Muscle of arm (tissue), 14 donors: ENCODE measurements at places on chromosomes 7 and 10. TPM values are rescaled to one million over a fixed set of nuclear protein-coding genes. Genes with fewer than 3 reads are reported as not detected.
A peak's percentile ranks its signal among the peaks of the same experiment; 100 is the strongest.

GRCh38 chr7:115910541-115911164 is 119.9 kb downstream of the TFEC start:
- peak; percentile 55 for DNase-seq

The PTF1A gene
- polyA plus RNA-seq, result not detected

The ACTR3C gene
- polyA plus RNA-seq, result 1.3 TPM

DNA sequence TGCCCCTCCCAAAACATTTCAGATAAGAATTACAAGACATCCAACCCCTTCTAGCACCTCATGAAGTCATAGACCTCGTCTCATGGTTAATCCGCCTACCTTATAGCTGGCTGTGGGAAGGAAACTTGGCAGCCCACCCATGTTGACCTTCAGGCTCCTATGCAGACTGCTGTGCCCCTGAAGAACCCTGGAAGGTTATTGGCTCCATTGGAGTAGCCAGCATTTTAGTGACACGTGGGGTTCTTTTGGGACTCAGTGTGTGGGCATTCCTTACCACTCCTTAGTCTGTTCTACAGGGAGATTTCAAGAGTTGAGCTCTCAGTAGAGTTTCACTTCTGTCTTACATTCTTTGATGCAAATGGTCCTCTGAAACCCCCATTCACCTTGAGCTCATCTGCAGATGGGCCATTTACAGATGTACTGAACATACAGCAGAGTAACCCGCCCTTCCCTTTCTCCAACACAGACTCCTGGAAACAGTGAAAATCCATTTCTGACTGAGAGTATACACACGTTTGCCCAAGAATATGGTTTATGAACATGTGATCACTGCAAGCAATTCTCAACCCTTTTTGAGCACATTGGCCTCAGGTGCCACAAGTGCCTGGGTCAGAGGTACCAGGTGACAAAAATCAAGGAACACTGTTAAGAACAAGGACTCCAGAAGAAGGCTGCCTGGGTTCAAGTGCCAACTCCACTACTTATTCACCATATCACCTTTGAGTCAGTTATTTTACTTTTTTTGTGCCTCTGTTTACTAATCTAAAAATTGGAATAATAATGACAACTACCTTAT is 54.0 kb upstream of the HECW1 start:
- no peak for DNase-seq

- no peak for DNase-seq
Observed at GRCh38 chr7:15397922-15398760, 163.7 kb downstream of the AGMO start.

The CCL26 gene
- 0.96 TPM for polyA plus RNA-seq

GRCh38 chr7:32161708-32162107 is 91.5 kb upstream of the PDE1C start:
- no peak for DNase-seq

DNA sequence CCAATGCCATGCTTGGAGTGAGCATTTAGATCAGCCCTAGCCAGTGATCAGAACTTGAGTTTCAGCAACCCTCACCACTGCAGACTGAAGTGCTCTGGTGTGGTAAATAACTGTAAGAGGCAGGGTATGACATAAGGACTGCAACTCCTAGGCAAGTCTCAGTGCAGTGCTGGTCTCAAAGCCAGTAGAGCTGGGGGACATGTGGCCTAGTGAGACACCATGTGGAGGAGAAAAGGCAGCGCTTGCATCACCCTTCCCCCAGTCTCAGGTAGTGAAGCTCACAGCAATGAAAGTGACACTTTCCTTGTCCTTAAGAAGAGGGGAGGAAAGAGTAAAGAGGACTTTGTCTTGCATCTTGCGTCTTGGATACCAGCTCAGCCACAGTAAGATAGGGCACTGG is 386.8 kb upstream of the POT1 start:
- no peak for DNase-seq

DNA sequence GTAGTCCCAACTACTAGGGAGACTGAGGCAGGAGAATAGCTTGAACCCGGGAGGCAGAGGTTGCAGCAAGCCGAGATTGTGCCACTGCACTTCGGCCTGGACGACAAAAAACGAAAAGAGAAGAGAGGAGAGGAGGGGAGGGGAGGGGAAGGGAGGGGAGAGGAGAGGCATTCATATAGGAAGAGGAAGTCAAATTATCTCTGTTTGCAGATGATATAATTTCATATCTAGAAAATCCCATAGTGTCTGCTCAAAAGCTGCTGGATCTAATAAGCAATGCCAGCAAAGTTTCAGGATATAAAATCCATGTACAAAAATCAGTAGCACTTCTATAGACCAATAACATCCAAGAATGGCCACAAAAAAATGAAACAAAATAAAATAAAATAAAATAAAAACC is 120.3 kb downstream of the LMBR1 start:
- no peak for DNase-seq

DNA sequence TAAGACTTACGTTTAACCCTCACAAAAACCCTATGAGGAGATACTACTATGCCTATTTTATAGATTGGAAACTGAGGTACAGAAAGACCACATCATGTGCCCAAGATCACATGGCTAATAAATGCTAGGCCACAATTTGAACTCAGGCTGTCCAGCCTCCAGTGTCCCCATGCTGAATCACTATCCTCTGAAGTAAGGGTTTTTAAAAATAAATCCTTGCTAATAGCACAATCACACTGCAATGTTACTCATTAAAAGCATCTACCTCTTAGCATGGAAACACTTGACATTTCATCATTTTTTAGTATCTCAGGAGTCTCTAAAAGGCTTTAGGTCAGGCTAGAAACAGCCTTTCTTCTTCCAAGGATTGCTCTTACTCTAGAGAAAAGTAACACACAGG is 50.0 kb upstream of the PPP1R3C start:
- DNase-seq, result no peak

GRCh38 chr10:101671453-101671852 is 23.5 kb downstream of the FBXW4 start:
- DNase-seq, result no peak

DNA sequence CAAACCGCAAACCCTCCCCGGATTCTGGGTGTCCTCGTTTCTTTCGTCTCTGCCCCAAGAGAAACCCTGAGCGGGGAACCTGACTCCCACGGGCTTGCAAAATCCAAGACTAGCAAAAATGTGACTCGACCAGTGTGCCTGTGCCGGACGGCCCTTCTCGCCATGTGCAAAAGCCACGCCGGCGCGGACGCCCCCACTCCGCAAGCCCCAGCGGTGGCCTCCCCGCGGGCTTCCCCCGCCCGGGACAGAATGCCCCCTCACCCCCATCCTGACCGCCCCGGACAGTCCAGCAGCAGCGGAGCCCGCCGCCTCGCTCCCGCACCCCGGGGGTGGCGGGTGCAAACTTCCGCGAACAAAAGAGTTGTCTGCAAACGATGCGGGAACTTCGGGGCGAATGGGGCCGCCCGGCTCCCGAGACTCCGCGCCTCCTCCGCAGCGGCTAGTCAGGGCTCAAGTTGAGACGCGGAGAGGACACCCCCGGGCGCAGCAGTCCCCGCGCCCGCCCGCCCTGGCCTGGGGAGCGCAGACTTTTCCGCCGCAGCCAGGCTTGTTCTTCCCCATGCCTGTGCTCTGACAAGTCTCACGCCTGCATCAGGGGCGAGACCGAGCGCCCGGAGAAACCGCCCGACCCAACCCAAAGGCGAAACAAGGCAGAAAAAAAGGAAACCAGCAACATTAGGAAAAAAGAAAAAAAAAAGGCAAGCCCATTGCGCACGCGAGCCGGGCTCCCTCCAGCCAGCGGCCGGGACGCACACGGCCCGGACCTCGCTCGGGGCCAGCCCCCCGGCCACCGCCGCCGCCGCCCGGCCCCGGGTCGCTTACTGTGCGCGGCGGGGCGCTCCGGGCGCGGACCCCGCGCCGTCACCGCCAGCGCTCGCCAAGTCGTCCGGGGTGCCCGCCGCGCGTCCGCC is 732 bp downstream of the FAM53B start:
- DNase-seq, result no peak

The SPDYE3 gene
- 5.4 TPM for polyA plus RNA-seq

The MALRD1 gene
- polyA plus RNA-seq, result not detected

DNA sequence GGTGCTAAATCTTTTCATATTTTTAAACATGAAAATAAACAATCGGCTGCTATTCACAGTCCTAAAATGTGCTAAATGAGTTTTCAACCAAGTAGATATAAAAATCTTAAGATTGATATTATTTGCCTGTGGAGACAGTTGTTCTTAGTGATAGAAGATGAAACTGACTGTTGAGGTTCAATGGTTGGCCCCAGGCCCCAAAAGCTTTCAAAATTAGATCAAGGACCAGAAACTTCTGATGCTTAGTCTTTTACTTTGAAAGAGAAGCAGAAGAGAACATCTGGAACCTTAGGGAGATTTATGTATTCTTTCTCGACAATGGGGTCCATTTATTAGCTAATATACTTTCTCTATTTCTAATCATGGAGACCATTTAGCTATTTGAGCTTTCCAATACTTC is 155.8 kb downstream of the REEP3 start:
- no peak for DNase-seq

The KLHL7 gene
- 20.0 TPM for polyA plus RNA-seq

The TUBAL3 gene
- polyA plus RNA-seq, result not detected

DNA sequence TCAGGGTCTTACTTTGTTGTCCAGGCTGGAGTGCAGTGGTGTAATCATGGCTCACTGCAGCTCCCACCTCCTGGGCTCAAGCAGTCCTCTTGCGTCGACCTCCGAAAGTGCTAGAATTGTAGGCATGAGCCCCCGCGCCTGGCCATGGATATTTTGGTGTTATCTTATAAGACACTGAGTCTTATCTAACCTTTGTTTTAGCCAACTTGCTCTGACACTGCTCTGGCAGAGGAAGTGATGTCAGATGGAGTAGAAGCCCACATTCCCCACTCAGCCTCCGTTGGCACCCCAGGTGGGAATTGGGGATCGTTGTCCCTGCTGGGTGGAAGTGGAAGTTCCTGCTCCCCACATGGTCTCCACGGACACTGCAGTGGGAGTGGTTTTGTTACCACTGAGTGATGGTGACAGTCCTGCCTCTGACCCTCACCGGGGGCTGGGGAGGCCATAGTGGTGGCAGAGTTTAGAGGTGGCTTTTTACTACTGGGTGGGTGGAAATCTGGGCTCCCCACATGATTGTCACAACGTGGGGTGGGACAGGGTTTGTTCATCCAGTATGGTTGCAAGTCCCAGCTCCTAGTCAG is 98.9 kb downstream of the ANKRD61 start:
- DNase-seq, result no peak

The SMKR1 gene
- not detected for polyA plus RNA-seq

DNA sequence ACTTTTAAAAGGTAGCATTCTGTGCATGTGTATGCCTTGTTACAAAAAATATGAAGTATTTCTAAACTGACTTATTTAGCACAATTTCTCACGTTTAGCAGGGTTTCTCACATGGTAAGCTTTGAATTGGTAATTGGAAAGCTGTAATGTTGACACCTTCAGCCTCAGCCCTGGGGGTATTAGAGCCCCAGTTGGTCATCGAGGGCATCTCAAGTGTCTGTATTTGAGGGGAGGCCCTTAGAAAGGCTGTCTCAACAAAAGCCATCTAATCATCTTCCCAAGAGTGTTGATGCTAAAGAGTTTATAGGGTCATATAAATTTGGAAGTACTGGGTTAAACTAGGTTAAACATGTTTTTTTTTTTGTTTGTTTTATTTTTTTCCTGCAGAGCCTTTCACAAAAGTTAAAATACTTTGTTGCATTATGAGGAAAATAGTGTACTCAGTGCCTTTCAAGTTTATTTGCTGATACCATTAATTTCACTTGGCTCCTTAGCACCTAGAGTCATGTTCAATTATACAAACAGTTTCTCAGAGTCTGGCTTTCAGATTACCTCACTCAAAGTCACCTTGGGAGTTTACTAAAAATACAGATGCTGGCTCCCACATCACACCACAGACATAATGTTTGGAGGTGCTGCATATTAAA is 134.0 kb downstream of the CD36 start:
- DNase-seq, result no peak

DNA sequence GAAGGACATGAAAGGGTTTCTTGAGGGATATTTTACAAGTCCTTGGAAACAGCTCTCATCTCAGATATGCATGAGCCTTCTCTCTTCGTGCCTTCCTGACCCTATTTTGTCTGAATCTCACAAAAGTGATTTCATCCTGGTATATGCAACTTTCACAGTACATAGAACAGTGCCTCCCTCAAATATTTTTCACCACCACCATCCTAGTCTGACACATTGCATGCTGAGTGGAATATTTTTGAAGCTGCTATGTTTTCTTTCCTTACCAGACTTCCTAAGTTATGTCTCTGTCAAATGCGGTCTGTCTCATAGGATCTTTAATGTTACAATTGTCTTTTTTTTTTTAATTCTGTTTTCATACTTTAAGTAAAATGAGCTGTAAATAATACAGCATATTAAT is 673.3 kb upstream of the LRRN3 start:
- DNase-seq, result no peak

The FGL2 gene
- 36.0 TPM for polyA plus RNA-seq

The ARID5B gene
- 29.5 TPM for polyA plus RNA-seq

DNA sequence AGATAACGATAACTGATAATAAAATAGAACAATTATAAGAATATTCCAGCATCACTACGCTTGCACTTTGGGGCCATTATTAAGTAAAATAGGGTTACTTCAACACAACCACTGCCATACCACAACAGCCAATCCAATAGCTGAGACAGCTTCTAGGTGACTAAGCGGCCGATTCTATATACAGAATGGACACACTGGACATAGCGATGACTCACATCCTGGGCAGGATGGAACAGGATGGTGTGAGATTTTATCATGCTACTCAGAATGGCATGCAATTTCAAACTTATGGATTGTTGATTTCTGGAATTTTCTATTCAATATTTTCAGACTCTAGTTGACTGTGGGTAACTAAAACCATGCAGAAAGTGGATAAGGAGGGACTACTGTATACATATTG is 920.9 kb downstream of the LRMDA start:
- no peak for DNase-seq

DNA sequence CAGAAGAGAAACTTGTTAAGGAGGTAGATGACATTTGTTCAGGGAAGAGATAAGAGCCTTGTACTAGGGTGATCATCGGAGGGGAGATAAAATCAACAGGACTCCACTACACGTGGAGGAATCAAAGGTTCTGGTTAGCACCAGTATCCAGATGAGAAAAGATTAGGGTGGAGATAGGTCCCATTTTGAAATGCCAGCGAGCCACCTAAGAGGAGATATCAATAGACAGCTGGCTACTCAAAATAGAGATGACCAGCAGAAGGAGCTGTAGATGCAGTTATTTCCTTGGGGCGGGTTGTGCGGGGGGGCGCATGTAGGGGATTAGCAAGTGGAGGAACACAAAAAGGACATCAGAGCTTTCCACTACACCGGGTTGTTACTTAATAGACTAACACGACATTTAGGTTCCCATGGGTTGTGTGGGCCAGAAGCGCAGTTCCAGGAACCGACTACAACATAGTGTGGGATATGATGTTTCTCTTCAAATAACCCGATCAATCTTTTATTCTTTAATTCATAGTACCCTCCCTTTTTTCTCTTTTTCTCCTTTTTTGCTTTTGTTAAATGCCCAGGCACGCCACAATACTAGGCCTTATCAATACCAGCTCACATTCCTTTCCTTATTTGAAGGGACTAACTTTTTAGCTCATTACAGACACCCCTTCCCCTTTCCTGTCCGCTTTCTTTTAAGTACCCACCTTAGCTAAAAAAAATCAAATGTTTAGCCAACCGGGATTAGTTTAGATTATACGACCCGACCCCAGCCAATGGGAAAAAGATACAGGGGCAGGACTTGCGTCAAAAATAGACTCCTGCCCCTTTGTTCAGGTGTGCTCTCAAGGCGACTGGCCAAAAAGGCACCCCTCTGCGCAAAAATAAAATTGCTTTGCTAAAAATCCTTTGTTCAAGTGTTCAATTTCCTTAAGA is 2.0 kb upstream of the KIF11 start:
- peak; percentile 54 for DNase-seq

GRCh38 chr7:95155965-95156364 is 168.4 kb downstream of the PON1 start:
- DNase-seq, result no peak
